ENCODE measurements at places on chromosomes 5 and 9.

- DNase-seq, result no peak
These were observed 55.5 kb upstream of the FST start for GRCh38 chr5:53424686-53425615.

GRCh38 chr9:112520069-112520468 lies 33.4 kb downstream of the KIAA1958 start:
- no peak for DNase-seq

- no peak for DNase-seq
These were observed 270.4 kb downstream of the NSG2 start for GRCh38 chr5:174315871-174316270.

DNA sequence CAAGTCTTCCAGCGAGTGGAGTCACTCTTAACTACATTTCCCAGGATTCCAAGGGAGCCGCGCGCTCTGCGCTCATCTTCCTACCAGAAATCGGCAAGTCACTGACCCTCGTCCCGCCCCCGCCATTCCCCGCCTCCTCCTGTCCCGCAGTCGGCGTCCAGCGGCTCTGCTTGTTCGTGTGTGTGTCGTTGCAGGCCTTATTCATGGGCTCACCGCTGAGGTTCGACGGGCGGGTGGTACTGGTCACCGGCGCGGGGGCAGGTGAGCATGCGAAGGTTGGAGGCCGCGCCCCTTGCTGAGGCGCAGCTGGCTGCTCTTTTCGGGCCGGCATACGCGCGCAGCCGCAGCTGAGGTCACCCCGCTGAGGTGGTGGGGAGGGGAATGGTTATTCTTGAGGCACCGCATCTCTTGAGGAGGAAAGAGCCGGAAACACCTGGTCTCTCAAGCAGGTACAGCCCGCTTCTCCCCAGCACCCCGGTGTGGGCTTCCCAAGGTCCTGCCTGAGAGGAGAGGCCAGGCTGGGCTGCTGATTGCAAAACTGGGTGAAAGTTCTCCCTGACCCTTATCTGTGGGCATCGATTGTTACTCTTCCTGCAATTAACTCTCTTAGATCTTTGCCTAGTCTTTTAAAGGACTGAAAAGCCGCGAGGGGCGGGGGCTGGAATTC lies at the start of gene HSD17B4:
Gene HSD17B4 (plus strand): TSS at position 125 of the 667 bp plus-strand sequence. CDS start 79 bp downstream, at position 204.
- DNase-seq, result peak; percentile 54

DNA sequence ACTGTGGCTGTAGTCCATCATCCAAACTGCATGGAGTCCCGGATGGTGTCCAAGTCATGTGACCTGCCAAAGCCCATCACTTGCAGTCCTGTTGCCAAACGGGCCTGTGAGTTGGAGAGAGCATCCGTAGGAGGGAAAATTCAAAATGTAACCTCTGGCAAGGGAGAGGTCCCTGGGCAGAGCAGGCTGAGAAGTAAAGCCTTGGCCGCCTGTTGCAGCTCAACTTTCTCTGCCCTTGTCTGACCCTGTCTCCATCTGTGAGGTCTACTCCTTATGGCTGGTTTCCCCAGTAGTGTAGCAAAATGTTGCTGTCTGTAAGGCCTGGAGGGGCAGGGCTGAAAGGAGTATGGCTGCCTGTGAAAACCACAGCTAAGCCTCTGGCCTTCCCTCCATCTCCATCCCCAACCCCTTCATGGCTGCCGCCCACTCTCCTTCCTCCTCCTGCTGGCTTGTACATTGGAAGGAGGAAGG lies 163.5 kb downstream of the SEMA6A start:
- DNase-seq, result no peak
